ENCODE measurements at places on chromosomes 1 and 21.

- no peak for DNase-seq
These were observed 95.1 kb upstream of the ATP1A1 start for GRCh38 chr1:116277840-116278540.

DNA sequence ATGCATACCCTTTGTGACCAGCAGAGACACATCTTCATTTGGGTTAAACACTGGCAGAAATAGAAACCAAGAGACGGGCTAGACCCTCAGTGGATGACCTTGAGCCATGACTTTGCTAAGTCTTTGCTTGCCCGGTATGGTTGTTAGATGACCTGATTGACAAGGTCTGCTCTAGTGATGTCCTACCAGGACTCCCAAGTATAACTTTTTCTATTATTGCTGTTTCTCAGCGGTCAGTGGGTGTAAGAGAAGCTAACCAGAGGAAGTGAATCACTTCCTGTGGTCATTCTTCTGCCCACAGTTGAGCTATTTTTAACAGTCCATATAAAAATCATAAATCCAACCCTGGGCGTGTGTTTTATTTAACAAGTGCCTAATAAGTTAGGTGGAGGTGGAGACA, 126.2 kb upstream of the ETS2 start:
- DNase-seq = no peak

- no peak for DNase-seq
These were observed 30.8 kb upstream of the ABCG1 start for GRCh38 chr21:42187976-42188653.

DNA sequence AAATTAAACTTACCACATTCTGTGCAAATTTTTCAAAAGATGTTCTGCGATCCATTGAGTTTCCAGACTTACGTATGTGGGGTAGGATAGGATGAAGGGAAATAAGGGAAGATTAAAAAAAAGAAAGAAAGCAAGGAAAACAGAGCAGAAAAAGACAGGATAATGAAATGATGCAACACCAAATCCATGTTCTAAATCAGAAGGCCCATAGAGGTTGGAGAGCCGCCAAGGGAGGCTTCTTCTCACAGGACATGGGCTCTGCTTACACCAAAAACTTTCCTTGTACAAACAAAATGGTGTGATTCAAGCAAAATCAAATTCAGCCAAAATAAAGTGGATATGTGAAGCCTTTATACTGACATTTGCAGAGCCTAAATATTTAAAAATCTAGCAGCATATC, 189.5 kb upstream of the GREM2 start:
- DNase-seq = no peak

DNA sequence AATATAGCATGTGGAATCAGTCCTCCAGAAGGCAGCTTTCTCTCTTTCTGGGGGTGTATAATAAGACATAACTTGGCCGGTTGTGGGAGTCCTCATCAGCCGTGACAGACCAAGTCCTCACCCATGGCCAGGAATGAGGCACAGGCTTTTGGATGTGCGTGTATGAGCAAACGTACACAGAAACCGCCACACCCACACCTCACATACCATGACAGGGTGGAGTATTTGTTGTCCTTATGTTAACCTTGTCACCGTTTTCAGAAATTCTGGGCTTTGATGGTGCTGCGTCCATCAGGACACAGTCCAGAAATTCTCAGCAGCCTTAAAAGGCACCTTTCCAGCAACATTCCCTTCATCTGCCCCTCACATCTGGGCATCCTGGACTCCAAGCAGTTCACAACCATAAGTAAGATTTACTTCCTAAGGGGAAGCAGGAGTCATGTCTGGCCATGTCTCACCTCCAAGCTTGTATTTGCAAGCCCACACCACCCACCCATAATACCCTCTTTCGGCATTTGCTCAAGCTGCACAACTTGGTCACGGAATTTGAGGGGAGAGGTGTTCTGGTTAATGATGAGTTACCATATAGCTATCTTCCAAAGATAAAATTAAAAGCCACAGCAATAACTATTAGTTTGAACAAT, 12.4 kb downstream of the C1orf116 start:
- no peak for DNase-seq

DNA sequence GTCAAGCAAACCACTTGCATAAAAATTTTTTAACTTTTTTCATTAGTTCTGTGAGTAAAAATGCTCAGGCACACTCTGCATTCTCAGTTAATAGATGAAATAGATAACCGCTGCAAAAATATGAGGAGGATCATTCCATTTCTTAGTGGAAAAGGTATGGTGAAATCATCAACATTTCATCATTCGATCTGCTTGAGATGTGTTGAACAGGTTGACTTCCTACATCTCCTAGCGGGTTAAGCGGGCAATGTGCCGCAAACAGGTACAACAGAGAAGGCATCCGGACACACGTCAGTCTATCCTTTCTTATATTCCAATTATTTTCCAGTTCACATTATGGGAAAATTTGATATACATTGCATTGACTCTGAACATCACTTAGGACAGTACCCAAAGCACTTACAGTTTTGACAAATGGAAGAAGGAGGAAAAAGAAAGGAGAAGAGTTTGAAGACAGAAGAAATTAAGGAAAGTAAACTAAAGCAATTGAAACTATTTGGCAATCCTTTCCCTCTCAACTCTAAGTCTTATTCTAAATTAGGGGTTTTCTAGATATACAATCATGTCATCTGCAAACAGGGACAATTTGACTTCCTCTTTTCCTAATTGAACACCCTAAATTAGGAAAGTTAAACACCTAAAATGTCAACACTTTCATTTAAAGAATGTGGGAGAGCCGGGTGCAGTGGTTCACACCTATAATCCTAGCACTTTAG, 33.5 kb downstream of the NIBAN1 start:
- no peak for DNase-seq

DNA sequence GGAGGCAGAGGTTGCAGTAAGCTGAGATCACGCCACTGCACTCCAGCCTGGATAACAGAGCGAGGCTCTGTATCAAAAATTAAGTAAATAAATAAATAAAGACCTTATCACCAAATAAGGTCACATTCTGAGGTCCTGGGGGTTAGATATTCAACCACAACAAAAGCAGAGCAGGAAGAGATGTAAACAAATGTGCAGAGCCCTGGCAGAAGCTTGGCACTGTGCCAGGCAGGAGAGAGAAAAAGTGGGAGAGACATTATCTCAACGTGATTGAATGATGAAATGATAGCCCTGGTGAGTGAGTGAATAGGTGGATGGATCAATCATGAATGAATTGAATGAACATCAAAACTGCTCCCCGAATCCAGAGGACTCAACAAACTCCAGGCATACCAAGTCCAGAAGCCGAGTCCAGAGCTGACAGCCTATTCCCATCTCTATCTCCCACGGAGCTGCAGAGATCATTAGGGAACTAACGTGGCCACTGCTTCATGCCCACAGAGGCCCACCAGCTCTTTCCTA, 150.7 kb downstream of the TOMM20 start:
- no peak for DNase-seq

- no peak for DNase-seq
These were observed 1528.0 kb upstream of the TPTE start for GRCh38 chr21:8993284-8993942.

GRCh38 chr1:2251786-2252185, 23.7 kb downstream of the SKI start:
- no peak for DNase-seq

- DNase-seq = no peak
These were observed 39.3 kb downstream of the XKR8 start for GRCh38 chr1:27999055-27999454.

- no peak for DNase-seq
These were observed 90.8 kb upstream of the ACTL8 start for GRCh38 chr1:17664322-17664721.

Data from NCI-H526 (cell line).